EH (cell line): ENCODE measurements at places on chromosomes 4 and X.

DNA sequence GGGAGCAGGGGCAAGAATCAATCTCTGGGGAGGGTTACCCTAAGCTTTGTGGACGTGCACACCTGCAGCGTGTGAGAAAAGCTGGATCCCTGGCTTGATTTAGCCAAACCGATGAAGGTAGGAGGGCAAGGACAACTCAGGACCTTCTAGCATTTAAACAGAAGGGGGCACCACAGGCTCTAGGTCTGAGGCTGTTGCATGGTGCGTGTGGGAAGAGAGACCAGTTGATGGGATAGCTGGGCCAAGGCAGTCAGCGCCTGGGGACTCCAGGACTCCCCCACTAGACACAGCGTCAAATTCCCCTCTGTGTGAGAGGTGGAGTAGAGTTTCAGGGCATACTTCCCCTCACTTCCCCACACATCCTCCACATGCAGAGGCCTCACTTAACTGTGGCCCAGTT, 4.3 kb downstream of the GABRQ start:
- DNase-seq, result peak; percentile 12

DNA sequence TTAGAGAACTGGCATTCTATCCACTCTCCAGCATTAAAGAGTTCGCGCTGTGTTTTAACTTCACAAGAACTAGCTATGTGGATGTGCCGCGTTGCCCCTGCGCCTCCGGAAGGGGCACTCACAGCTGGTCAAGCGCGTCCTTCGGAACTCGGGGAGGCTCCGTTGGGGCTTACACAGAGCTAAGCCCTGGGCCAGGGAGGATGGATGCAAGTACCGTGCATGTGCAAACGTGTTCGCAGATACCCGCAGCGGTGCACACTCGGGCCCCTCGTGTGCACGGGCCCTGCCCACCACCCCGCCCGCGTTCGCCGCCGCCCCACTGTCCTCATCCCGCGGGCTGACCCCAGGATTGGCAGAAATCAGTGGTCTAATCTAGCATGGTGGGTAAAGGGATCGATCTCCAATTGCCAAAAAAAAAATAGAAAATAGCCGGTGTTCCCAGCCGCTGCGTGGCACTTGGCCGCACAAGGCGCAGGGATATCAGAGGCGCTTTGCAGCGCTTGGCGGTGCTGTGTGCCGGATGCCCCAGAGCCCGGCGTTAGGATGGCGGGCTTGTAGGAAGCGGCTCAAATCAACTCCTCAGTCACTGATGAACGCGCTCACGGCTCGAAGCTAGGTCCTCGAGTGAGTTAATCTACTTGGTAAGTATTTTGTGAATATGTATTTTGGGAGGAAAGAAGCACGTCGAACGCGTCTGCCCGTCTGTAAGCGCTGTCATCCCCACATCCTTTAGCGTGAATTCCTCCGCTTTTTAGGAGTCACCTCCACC, 989 bp upstream of the PCDH10 start:
- peak; percentile 62 for DNase-seq

- DNase-seq, result no peak
Measured at GRCh38 chr4:8649631-8650361, 57.2 kb downstream of the CPZ start.

- no peak for DNase-seq
Measured at GRCh38 chr4:8270912-8271815, 1.6 kb downstream of the HTRA3 start.

DNA sequence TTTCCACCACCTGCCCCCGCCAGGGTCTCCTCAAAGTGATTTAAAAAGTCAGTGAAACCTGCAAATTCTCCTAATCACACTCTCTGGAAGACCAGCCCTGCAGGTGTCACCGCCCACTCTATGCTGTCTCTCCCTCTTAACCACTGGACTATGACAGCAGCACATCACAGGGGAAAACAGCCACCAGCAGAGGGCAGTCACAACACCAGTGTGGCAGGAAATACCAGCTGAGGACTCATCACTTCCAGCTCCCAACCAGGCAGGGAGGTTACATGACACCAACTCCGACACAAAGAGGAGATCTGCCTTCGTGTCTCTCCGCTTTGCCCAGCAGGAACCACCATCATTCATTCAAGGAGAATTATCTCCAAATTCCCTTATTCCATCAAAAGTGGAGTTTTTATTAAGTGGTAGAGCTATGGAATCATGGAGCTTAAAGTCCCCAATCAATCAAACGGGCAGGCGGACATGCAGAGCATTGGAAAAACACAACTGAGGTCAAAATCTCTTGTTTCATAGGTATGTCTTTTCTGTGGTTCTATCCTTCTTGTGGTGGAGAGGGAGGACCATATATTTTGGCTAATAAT, 91.3 kb downstream of the NSUN7 start:
- peak; percentile 92 for DNase-seq

DNA sequence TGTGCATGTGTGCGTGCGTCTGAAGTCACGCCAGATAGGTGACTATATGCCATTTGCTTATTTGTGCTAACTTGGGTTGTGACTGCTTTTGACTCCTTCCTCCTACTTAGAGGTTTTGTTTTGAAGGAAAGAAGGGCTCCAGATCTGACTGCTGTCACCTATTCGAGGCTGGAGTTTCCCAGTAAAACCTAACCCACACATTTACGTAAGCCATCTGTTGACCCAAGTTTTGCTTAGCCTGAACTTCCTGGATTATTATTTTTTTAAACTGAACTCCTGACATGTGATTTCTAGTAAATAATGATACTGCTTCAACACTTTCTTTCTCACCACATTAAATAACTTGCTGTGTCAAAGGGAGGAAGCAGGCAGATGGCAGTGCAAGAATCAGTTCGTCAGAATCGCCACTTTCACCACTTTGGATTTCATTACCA, 41.5 kb downstream of the DTHD1 start:
- DNase-seq, result no peak

- no peak for DNase-seq
Measured at GRCh38 chr4:142698552-142698951, 147.5 kb downstream of the INPP4B start.

- no peak for DNase-seq
Measured at GRCh38 chrX:131571348-131571747, 27.5 kb downstream of the OR13H1 start.

GRCh38 chr4:70559924-70560323, 32.1 kb upstream of the AMBN start:
- DNase-seq, result no peak

- DNase-seq, result no peak
Measured at GRCh38 chr4:33772582-33772981, 2471.7 kb downstream of the ARAP2 start.

GRCh38 chr4:41095973-41096372, 118.4 kb downstream of the APBB2 start:
- peak; percentile 83 for DNase-seq

GRCh38 chrX:24668111-24668510, 21.0 kb upstream of the PCYT1B start:
- no peak for DNase-seq

DNA sequence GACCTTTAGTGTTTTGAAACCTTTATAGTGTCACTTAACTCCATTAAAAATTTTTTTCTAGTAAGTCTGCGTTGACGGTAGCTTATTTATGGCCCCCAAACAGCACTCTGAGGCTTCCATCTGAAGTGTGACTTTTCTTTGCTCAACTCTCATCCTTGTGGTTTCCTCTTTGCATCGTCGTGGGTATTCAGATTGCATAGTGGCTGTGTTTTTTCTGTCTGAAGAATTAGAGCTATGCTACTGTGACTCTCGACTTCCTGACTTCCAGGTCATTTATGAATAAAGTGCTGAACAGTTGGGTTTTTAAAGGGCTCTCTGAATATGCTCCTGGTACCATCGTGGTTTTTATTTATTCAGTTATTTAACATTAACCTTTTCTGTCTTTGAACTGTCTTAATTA, 44.9 kb downstream of the JADE1 start:
- DNase-seq, result peak; percentile 85

DNA sequence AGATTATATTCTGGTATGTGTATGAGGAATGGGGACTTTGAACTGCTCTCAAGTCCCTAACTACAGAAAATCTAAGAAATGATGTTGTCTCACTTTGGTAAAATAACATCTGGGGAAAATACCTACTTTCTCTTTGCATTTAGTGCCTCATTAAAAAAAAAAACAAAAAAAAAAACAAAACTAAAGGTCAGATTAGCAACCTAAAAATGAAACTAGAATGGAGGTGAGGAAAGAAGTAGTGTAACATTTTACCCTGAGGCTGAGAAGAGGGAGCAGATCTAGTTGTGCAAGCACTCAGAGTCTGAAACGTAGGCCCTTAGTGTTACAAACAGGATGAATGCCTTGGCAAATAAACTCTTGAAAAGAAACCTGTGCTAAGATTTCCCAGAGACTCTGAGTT, 56.0 kb downstream of the VGLL1 start:
- no peak for DNase-seq

- DNase-seq, result no peak
Measured at GRCh38 chrX:50736656-50737055, 77.3 kb downstream of the SHROOM4 start.

- DNase-seq, result no peak
Measured at GRCh38 chr4:85544751-85545150, 69.8 kb downstream of the ARHGAP24 start.
